Central memory CD4-positive, alpha-beta T cell (primary cell): ENCODE measurements at places on chromosomes 2 and 18.

DNA sequence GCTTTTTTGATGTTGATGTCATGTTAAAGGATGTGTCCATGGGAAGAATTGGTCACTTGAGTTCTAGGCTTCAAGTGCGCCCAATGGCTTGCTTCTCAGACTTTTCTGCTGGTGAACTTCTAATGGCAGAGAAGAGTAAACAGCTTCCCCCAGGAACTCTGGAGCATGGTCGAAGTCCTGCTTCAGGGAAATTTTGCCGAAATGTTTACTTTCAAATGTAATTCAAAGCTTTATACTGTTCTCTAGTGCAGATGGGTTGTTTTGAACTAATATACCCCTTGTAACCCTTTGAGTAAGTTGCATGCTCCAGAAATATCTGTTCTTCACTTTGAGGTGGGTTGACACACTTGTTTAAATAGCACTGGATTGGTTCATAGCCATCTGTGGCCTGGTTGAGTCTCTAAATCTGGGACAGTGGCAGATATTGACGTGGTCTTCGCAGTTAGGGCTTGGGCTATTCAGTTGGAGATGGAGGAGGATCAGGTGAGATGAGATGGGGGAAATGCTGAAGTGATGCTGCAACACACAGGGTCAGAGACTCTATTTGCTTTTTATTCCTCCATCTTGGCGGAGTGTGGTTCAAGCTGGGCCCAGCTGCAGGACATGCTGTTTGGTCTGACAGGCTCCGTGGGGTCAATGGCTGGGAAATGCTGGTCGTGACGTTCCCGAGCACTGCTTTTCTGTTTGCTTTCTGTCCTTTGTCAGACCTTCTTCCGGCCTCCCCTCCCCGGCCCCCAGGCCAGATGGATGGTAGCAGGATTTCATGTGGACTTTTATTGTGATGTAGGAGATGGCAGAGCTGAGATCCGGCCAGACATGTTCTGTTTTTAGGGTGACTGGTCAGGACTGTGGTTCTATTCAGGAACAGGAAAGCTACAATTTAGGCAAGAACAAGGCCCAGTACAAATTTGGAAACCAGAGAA lies 35.9 kb downstream of the MYO1B start:
- no peak for DNase-seq

- DNase-seq: no peak
Measured at GRCh38 chr2:30359644-30360167, 87.3 kb upstream of the LCLAT1 start.

DNA sequence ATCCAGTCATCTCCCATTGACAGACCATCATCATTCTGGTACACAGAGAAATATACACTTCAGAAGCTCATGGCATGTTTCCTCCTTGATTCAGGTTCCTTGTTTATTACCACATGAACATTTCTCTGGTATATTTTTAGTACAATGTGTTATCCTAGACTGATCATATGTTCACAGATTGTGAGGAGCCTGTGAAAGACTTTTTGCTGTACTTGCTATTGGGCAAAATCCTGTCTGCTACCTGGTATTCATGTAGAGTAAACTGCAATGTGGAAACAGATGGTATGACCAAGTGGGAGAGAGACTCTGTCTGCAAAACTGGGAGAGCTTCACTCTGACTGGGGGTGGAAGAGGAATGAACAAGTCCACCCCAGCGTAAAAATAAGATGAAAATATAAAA lies 657.2 kb downstream of the IRS1 start:
- DNase-seq: no peak

DNA sequence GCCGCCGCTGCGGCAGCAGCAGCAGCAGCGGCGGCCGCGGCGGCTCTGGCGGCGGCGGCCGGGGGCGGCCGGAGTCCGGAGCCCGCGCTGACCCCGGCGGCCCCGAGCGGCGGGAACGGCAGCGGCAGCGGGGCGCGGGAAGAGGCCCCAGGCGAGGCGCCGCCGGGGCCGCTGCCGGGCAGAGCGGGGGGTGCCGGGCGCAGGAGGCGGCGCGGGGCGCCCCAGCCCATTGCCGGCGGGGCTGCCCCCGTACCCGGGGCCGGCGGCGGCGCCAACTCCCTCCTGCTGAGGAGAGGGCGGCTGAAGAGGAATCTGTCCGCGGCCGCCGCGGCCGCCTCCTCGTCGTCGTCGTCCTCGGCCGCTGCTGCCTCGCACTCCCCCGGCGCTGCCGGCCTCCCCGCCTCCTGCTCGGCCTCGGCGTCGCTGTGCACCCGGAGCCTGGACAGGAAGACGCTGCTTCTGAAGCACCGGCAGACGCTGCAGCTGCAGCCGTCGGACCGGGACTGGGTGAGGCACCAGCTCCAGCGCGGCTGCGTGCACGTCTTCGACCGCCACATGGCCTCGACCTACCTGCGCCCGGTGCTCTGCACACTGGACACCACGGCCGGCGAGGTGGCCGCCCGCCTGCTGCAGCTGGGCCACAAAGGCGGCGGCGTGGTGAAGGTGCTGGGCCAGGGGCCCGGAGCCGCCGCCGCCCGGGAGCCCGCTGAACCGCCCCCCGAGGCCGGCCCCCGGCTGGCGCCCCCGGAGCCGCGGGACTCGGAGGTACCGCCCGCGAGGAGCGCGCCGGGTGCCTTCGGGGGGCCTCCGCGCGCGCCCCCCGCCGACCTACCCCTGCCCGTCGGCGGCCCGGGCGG lies 646 bp downstream of the PHLPP1 start:
- peak; percentile 59 for DNase-seq
